Activated CD8-positive, alpha-beta memory T cell treated with anti-CD3 and anti-CD28 coated beads for 48 hours (primary cell): ENCODE measurements at places on chromosomes 1 and 21.

GRCh38 chr1:100455478-100456072 lies 82.4 kb upstream of the GPR88 start:
- DNase-seq = no peak

- DNase-seq = no peak
Observed at GRCh38 chr1:213244664-213245091, 193.6 kb downstream of the RPS6KC1 start.

GRCh38 chr21:44914176-44914874 lies 6.4 kb downstream of the ITGB2 start:
- DNase-seq = no peak

- DNase-seq = no peak
Observed at GRCh38 chr1:151612501-151613281, 841 bp downstream of the SNX27 start.

- no peak for DNase-seq
Observed at GRCh38 chr1:2166695-2167094, 27.9 kb downstream of the FAAP20 start.

- no peak for DNase-seq
Observed at GRCh38 chr1:231896806-231897205, 270.2 kb downstream of the DISC1 start.

GRCh38 chr1:29563571-29563970 lies 327.2 kb downstream of the PTPRU start:
- DNase-seq = no peak

DNA sequence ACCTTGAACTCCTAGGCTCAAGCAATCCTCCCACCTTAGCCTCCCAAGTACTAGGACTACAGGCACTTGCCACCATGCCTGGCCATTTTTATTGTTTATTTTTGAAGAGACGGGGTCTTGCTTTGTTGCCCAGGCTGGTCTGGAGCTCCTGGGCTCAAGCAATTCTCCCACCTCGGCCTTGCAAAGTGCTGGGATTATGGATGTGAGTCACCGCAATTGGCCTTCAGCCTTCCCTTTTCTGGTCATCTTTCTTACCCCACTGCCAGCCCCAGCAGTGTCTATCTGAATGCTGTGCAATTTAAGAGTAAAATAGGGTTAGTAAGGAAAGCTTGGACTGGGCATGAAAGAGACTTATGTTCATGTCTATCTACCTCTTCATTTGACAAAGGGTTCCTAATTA lies 6.1 kb upstream of the KLF17 start:
- no peak for DNase-seq

GRCh38 chr1:11925938-11926292 lies 312 bp downstream of the KIAA2013 start:
- no peak for DNase-seq

DNA sequence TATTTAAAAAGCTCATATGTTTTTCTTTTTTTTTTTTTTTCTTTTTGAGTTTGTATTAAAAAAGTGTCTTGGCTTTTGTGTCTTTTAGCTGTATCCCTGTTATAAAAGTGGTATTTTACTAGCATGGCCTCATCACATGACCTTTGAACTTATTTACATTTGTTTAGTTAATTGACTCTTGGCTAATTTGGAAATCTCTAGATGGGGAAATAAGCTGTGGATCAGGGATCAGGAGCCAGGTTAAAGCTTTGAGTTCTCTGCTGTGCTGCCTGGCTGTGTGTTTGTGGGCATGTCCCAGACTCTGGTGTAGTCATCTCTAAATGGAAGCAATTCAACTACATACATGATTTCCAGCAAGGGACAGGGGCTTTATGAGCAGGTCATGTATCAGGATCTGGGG lies 56.5 kb downstream of the HHAT start:
- DNase-seq = no peak

- DNase-seq = no peak
Observed at GRCh38 chr21:43687566-43688399, 28.4 kb downstream of the RRP1B start.

- DNase-seq = no peak
Observed at GRCh38 chr1:6490181-6491080, 1.0 kb downstream of the PLEKHG5 start.

DNA sequence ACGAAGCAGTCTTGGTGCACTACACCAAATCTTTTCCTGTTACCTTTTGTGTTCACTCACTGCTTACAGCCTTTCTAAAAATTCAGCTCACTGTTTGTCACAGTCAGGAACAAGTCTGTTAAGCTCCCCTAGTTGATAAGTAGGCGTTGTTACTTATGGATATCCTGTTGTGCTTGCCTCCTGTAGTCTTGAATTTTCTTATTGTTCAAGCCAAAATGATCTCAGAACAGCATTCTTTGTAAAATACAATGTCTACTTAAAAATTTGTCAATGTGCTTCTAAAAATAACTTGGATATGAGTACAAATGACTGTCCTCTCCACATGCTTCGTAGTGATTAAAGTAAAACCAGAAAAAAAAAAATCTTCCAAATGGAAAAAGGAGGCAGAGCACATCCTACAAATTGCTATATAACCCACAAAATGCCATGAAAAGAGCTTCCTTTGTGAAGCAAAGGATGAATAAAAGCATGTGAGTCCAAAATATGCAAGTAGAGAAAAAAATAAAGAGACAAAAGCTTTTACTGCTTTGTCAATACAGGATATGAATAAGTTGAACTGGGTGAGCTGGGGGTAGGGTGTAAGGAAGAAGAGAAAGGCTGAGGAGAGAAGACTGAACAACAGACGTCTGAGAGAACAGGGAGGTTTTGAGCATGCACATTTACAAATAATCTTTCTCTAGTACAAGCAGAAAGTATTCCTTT lies 228.9 kb upstream of the ADGRL4 start:
- no peak for DNase-seq

- no peak for DNase-seq
Observed at GRCh38 chr1:31915438-31915837, 22.7 kb downstream of the PTP4A2 start.

DNA sequence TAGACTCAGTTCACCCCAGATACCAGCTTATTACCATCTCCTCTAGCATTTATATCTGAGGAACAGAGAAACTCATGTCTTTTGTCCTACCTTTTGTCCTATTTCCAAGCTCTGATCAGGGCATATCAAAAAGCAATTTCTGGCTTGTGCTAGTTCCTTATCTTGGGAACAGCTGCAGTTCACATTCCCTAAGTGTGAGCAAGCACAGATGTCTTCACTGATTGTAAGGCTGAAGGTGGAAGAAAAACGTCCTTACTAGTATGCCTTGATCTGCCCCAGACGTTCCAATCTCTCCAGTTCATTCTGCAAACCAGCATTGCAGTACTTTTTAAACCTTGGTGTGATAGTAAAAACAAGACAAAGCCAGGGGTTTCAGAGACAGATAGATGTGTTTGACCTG lies 139.8 kb downstream of the NCAM2 start:
- no peak for DNase-seq

- no peak for DNase-seq
Observed at GRCh38 chr1:95752515-95753381, 518.7 kb downstream of the RWDD3 start.

DNA sequence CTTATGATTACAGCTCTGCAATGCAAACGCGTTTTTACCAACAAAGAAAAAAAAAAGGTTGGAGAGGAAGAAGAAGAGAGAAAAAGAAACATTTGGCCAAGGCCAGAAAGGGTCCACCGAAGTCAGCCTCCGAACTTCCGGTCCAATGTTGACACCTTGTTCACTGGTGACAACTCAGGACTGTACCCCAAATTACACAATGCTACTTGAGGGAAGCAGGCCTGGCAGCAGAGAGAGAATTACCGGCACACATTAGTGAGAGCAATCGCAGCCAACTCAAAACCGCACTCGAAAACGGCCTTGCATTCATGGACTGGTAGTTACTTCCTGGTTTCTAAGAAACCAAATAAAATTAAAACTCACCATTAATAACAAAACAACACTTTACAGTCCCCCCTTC lies 652.5 kb downstream of the KIF26B start:
- DNase-seq = no peak

DNA sequence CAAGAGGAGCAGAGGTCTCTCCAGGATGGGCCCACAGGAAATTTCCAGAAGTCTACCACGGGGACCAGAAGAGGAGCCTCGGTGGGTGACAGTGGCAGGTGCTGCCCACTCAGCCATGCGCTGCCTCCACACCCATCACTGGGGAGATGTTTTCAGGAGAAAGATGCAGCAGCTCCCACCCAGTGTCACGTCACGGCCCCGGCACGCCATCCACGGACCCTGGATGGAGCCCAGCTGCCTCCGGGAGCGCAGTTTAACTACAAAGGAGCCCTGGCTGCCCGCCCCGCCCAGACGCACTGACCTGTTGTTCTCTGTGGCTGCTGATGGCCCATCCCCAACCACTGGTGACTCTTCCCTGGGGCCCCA lies 6.8 kb downstream of the TSPEAR start:
- DNase-seq = no peak

DNA sequence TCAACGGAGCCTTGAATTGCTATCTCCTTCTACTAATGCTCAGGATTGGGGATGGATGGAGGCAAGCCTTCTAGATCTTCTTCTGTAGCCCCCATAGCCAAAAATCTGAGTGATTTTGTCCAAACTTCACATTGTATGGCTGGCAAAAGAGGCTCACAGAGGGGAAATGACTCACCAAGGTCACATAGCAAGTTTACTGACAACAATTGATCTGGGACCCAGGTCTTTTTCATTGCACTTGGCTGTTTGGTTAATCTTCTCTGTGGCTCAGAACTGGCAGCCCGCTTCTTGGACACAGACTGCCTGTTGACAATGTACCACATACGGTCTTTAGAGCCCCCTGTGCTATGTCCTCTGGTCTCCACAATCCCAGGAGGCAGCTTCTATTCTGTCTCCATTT lies 3.0 kb upstream of the LACTBL1 start:
- DNase-seq = no peak

DNA sequence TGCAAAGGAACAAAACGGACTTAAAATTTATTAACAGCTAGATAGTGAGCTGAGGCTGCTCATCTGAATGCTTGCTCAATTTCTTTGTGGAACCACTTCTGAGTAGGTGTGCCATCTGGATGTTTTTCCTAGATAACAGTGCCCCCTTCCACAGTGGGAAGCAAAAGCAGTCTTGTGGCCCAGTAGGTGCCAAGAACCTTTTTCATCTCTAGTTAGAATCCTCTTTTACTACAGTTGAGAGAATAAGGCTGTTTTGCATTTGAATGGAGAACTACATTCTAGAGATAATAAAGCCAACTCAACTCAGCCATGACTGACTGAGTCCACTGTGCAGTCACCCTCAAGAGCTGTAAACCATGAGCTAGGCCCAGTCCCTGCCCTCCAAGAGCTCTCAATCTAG lies 13.3 kb downstream of the F3 start:
- no peak for DNase-seq

GRCh38 chr1:214739621-214740238 lies 136.7 kb downstream of the CENPF start:
- DNase-seq = no peak

- DNase-seq = no peak
Observed at GRCh38 chr1:59367301-59368007, 70.6 kb downstream of the FGGY start.

DNA sequence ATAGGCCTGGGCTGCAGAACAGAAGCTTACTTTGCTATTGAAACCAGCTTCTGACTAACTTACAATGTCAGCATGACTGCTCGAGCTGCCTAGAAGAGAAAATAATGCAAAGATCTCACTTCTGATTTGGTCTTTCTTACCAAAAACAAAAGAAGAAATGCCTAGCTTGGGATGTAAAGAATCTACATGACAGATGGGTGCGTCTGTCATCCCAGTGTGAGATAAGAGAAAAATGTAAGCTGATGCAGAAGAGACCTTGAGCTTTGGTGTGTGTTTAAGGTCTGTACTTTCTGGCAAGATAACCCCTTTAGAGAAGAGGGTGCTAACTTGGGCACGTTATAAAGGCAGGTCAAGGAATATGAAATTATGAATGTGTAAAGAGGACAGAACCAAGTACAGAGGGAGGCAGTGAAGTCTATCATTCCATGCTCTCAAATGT lies 3.6 kb downstream of the FAM20B start:
- no peak for DNase-seq

GRCh38 chr1:82606546-82606945 lies 805.8 kb downstream of the ADGRL2 start:
- DNase-seq = no peak

GRCh38 chr21:28899744-28900143 lies 92.9 kb downstream of the LTN1 start:
- DNase-seq = no peak

- DNase-seq = no peak
Observed at GRCh38 chr21:31180256-31181081, 142.2 kb upstream of the KRTAP19-8 start.

GRCh38 chr1:19372602-19373001 lies 60.5 kb downstream of the SLC66A1 start:
- DNase-seq = no peak

DNA sequence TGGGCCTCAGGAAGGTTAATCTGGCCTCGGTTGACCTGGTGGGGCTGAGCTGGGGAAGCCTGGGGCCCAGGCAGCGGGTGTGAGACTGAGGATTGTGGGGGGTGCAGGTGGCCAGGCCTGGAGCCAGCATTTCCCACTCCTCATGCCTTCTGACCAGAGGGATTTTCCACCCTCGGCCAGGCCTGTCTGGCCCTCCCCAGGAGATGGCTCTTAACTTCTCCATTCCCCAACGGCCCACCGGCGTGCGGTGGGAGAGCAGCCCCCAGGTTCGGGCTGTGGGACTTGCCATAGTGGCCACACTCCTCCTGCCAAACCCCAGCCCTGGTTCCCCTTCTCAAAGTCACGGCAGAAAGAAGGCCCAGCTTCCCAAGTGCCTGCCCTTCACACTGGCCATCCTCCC lies 126.5 kb upstream of the RUNX3 start:
- DNase-seq = no peak

- no peak for DNase-seq
Observed at GRCh38 chr1:18922319-18922726, 20.0 kb upstream of the ALDH4A1 start.

- no peak for DNase-seq
Observed at GRCh38 chr1:165187031-165188009, 169.2 kb downstream of the LMX1A start.
